GM23248 (cell line): ENCODE measurements at places on chromosomes 13 and 19. TPM values are rescaled to one million over a fixed set of nuclear protein-coding genes. Genes with fewer than 3 reads are reported as not detected.

ZSCAN1 gene
- not detected in 2 replicates for total RNA-seq

TRAPPC5 gene
- 68.1 and 134 TPM in 2 replicates for total RNA-seq

GAPDHS gene
- not detected in 2 replicates for total RNA-seq

CRTC1 gene
- total RNA-seq, result 1.2 and 1.4 TPM in 2 replicates

RDH8 gene
- total RNA-seq, result 0.97 TPM in 1 of 2 replicates, not detected in the other

TEX101 gene
- not detected in 2 replicates for total RNA-seq

CYP2A6 gene
- not detected in 2 replicates for total RNA-seq

- H3K4me1 ChIP-seq, result no peaks in the 10 kb centered on the region
- no peaks in the 10 kb centered on the region for H3K27me3 ChIP-seq
- no peaks in the 10 kb centered on the region for H3K36me3 ChIP-seq
Measured at GRCh38 chr19:54029301-54029700, 34.4 kb downstream of the VSTM1 start.

DNA sequence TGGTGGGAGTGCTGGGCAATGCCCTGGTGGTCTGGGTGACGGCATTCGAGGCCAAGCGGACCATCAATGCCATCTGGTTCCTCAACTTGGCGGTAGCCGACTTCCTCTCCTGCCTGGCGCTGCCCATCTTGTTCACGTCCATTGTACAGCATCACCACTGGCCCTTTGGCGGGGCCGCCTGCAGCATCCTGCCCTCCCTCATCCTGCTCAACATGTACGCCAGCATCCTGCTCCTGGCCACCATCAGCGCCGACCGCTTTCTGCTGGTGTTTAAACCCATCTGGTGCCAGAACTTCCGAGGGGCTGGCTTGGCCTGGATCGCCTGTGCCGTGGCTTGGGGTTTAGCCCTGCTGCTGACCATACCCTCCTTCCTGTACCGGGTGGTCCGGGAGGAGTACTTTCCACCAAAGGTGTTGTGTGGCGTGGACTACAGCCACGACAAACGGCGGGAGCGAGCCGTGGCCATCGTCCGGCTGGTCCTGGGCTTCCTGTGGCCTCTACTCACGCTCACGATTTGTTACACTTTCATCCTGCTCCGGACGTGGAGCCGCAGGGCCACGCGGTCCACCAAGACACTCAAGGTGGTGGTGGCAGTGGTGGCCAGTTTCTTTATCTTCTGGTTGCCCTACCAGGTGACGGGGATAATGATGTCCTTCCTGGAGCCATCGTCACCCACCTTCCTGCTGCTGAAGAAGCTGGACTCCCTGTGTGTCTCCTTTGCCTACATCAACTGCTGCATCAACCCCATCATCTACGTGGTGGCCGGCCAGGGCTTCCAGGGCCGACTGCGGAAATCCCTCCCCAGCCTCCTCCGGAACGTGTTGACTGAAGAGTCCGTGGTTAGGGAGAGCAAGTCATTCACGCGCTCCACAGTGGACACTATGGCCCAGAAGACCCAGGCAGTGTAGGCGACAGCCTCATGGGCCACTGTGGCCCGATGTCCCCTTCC, 10.5 kb downstream of the C5AR1 start:
- no peaks in the 10 kb centered on the region for H3K27me3 ChIP-seq
- H3K4me1 ChIP-seq, result peaks cover 4% of the 10 kb centered on the region; the same call in 1 of the 2 replicates
- no peaks in the 10 kb centered on the region for H3K36me3 ChIP-seq
- no peak overlapping the region for H3K27ac ChIP-seq

DNA sequence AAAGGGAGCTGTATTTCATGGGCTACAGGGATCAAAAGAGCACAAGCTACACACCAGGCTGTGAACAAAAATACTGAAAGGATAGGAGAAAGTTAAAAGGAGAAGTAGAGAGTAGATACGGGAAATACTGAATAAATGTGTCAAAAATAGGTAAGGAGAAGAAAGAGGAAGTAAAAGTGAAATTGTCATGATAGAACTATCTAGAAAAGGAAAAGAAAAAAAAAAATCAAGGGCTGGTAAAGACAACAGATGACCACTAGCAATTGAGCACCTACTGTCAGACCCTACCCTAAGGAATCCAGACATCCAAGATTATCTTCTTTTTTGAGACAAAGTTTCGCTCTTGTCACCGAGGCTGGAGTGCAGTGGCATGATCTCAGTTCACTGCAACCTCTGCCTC, 4.8 kb downstream of the RUBCNL start:
- no peaks in the 10 kb centered on the region; the same call in 1 of the 2 replicates for H3K4me1 ChIP-seq
- H3K27ac ChIP-seq, result no peak overlapping the region
- H3K27me3 ChIP-seq, result no peaks in the 10 kb centered on the region
- no peaks in the 10 kb centered on the region for H3K36me3 ChIP-seq
- H3K4me3 ChIP-seq, result no peak overlapping the region
- no peak for DNase-seq

DNA sequence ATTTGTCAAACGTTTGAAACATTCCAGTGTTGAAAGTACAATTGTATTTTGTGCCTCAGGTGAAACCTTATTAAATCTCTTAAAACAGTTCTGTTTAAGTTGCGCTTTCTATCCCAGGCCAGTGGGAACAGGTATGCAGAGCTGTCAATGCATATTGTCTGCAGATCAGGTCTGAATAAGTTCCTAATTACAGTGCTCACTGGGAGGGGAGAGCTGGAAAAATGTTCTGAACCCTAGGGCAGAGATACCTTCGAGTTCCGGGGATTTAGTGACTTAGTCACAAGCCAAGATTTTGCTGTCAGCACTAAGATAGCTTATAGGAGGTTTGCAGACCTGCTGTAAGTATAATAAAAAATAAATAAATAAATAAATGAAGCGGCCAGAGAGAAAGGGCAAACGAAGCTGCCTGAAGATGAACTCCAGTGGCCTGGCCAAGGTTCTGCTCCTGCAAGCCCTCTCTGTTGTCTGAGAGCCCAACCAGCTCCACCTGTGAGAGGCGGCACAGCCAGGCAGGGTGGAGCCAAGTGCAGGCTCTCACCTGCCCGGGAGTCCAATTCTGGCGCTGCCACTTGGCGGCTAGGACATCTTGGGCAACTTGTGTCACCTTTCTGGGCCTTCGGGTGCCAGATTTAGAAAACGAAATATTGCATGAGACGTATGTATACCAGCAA, 97.9 kb upstream of the SLC7A1 start:
- H3K4me3 ChIP-seq, result no peak overlapping the region
- H3K4me1 ChIP-seq, result no peaks in the 10 kb centered on the region
- H3K27me3 ChIP-seq, result no peaks in the 10 kb centered on the region
- H3K27ac ChIP-seq, result no peak overlapping the region
- no peaks in the 10 kb centered on the region for H3K36me3 ChIP-seq

GRCh38 chr19:48946463-48947257, 8.0 kb upstream of the BAX start:
- H3K27ac ChIP-seq, result no peak overlapping the region
- no peak overlapping the region for H3K4me3 ChIP-seq
- H3K4me1 ChIP-seq, result no peaks in the 10 kb centered on the region
- DNase-seq, result no peak

DNA sequence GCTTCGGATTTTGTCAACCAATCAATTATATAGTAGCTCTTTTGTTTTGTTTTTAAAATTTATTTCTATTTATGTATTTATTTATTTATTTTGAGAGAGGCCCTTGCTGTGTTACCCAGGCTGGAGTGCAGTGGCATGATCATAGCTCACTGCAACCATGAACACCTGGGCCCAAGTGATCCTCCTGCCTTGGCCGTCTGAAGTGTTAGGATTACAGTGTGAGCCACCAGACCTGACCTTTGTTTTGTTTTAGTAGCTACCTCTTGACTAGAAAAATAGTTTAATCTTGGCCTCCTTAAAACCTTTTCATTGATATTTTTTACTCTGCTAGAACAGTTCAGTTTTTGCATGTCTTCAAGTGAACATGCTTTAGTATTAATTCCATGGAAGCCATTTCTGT, 15.1 kb downstream of the GARRE1 start:
- H3K27ac ChIP-seq, result peak overlapping the region; percentile 77
- peaks cover 42% of the 10 kb centered on the region for H3K4me1 ChIP-seq
- no peak for DNase-seq
- H3K4me3 ChIP-seq, result peak overlapping the region; percentile 13
- H3K27me3 ChIP-seq, result no peaks in the 10 kb centered on the region

DNA sequence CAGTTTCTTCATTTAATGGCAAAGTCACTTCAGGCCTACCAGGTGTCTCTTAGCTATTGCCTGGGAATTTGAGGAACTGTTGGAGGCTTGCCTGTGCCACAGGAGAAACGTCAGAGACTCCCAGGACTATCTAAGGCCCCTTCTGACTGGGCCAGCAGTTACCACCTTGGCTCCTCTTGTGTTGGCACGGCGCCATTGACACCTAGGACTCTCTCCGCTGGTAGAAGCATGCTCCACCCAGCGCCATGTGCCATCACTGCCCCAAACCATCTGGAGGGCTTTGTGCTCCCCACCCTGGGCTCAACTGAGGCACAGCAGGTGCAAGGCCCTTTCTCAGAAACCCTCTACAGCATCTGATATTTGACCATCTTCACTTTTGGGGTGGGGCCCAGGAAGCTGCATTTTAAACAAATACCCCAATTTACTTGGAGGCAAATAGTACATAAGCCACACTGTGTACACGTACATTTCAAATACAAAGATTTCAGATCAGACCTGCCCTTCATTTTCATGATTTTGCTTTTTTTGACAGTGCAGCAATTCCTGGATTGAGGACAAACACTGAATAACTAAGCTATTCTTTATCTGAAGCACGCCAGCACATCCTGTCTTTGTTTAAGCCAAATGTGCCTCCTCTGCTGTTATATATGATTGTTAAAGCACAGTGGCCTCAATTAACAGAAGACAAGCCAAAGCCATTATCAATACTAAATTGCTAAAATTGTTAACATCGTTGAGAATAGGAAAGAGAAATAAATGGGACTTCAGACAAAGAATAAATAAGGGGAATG, 59.9 kb upstream of the TPP2 start:
- no peak overlapping the region for H3K4me3 ChIP-seq
- no peaks in the 10 kb centered on the region for H3K36me3 ChIP-seq
- no peaks in the 10 kb centered on the region for H3K4me1 ChIP-seq
- no peaks in the 10 kb centered on the region for H3K27me3 ChIP-seq
- H3K27ac ChIP-seq, result no peak overlapping the region

- no peak for DNase-seq
- H3K27ac ChIP-seq, result no peak overlapping the region
- no peaks in the 10 kb centered on the region for H3K27me3 ChIP-seq
- H3K4me1 ChIP-seq, result peaks cover 34% of the 10 kb centered on the region
- H3K36me3 ChIP-seq, result no peaks in the 10 kb centered on the region
Measured at GRCh38 chr13:109246001-109246400, 540.4 kb downstream of the IRS2 start.

DNA sequence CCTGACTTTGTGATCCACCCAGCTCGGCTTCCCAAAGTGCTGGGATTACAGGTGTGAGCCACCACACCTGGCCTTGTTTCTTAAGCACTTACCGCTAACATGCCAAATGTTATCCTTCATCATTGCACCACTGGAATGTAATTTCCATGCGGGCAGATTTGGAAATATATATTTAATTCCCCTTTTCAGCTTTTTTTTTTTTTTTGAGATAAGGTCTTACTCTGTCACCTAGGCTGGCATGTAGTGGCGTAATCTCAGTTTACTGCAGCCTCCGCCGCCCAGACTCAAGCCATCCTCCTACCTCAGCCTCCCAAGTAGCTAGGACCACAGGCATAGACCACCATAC, 4.3 kb upstream of the UPK1A start:
- H3K4me3 ChIP-seq, result no peak overlapping the region
- H3K27ac ChIP-seq, result no peak overlapping the region
- no peaks in the 10 kb centered on the region for H3K27me3 ChIP-seq
- DNase-seq, result no peak

DNA sequence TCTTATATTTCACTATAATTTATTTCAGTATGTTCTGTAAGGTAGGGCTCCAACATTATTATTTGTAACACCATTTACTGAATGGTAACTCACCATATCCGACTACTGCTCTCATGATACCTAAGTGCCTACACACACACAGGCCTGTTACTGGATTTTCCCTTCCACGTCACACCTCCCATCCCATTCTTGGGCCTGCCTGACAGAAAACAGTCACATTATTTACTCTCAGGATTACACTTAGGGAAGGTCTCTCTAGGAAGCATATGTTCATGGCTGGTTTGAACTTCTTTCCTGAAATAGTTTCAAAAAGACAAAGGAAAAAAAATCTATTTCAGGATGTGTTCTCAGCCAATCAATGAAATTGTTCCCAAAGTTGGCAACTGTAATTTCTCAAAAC, 102.3 kb upstream of the DOCK9 start:
- DNase-seq, result no peak
- H3K4me3 ChIP-seq, result no peak overlapping the region
- no peaks in the 10 kb centered on the region for H3K4me1 ChIP-seq
- no peaks in the 10 kb centered on the region for H3K36me3 ChIP-seq

GRCh38 chr19:46935066-46935663, 74.4 kb downstream of the ARHGAP35 start:
- no peak overlapping the region for H3K4me3 ChIP-seq
- peaks cover 47% of the 10 kb centered on the region for H3K4me1 ChIP-seq
- DNase-seq, result no peak

- no peak overlapping the region for H3K27ac ChIP-seq
- no peaks in the 10 kb centered on the region for H3K27me3 ChIP-seq
- H3K36me3 ChIP-seq, result no peaks in the 10 kb centered on the region
- no peaks in the 10 kb centered on the region for H3K4me1 ChIP-seq
- H3K4me3 ChIP-seq, result no peak overlapping the region
Measured at GRCh38 chr13:31236211-31236786, 36.5 kb downstream of the B3GLCT start.

DNA sequence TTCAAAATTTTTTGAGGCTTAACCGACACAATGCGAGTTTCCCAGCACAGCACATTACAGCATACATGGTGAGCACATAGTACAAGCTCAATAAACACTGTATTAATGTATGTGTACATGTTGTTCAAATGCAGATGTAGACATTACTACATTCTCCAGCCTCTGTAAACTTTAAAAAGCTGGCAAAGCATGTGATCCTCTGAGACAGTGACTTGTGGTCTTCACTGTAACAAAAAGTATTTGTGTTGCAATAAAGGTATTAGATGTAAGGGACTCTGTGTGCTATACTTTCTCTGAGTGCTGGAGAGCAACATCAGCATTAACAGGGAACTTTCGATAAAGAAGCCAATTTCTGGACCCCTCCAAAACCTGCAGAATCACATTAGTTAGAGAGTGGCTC, 46.4 kb upstream of the ZNF254 start:
- DNase-seq, result no peak
- H3K27ac ChIP-seq, result no peak overlapping the region
- H3K27me3 ChIP-seq, result no peaks in the 10 kb centered on the region
- no peak overlapping the region for H3K4me3 ChIP-seq
- H3K4me1 ChIP-seq, result 0 out of 2 replicates have a peak, but pooled peaks cover 2% of the 10 kb centered on the region

DNA sequence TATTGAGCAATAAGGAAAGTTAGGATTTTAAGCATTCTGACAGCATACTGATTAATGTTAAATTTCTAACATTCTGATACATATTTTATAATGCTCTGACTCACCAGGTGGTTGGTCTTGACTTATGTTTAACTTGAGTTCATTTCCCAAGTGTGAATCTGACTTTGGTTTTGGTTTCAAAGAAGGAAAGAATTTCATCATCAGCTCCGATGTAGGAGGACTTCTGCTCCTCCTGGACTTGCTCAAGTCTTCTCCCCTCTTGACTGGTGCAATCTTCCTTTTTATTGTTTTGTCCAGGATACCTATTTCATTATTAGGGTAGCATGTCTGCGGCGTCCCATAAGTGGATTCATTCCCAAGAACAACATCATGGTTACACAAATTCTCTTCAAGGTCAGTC, 141.3 kb downstream of the RNF17 start:
- H3K27ac ChIP-seq, result no peak overlapping the region
- H3K27me3 ChIP-seq, result no peaks in the 10 kb centered on the region
- peak; percentile 48 for DNase-seq
- no peak overlapping the region for H3K4me3 ChIP-seq

- H3K27ac ChIP-seq, result no peak overlapping the region
- peak overlapping the region; percentile 89 for H3K4me3 ChIP-seq
- H3K36me3 ChIP-seq, result no peaks in the 10 kb centered on the region
- no peaks in the 10 kb centered on the region for H3K27me3 ChIP-seq
Measured at GRCh38 chr19:17338433-17339078, 1.2 kb downstream of the GTPBP3 start.
